ENCODE measurements at places on chromosomes 2 and 18.

- no peak for DNase-seq
Observed at GRCh38 chr2:28442328-28442727, 49.7 kb downstream of the FOSL2 start.

DNA sequence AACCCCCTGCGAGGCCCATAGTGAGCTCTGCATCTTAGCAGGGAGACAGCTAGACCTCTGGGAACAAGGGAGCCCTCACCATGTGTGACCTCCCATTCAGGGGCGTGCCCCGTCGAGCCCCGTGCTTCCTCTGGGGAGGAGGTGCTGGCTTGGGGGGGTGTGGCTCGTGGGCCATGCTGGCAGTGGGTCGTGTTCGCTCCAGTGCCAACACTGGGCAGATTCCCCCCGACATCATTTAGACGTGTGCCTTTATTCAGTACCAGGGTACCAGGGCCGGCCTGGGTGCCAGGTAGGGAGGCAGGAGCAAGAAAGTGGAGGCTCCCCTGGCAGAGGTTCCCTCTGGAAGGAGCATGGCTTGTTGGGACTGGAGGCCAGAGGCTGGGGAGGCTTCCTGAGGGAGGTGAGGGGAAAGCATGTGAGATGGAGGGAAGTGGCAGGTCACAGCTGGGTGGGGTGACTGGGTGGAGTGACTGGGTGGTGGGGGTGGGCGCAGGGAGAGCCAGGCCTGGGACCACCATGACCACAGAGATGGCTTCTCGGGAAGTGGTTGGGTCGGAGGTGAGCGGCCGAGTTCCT lies 15.2 kb downstream of the GPC1 start:
- DNase-seq = no peak

DNA sequence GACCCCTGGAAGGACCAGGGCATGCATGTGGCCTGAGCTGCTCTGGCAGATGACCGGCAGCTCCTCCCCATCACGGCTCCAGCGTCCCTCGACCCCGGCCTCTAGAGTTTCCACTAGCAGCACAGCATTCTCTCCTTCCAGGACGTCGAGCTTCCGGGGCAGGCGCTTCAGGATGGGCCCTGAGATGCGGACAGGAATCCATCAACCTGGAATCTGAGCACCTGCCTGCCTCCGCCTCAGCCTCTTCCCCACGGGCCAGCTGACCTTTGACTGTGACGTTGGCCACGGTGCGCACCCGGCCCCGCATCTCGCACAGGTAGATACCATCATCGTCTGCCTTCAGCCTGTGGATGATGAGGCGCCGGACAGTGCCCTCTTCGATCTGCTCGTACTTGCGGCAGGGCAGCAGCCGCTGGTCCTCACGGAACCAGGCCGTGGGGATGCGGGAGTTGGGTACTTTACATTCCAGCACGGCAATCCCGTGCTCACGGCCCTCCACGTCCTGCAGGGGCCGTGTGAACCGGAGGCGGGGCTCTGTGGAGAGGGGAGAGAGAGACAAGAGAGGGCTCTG lies 3.5 kb downstream of the OBSL1 start:
- no peak for DNase-seq

- no peak for DNase-seq
Observed at GRCh38 chr2:72827966-72828646, 2.3 kb upstream of the EXOC6B start.

GRCh38 chr2:70527447-70528080 lies 26.1 kb downstream of the TGFA start:
- no peak for DNase-seq

GRCh38 chr18:79566771-79567431 lies 112.7 kb upstream of the CTDP1 start:
- no peak for DNase-seq

DNA sequence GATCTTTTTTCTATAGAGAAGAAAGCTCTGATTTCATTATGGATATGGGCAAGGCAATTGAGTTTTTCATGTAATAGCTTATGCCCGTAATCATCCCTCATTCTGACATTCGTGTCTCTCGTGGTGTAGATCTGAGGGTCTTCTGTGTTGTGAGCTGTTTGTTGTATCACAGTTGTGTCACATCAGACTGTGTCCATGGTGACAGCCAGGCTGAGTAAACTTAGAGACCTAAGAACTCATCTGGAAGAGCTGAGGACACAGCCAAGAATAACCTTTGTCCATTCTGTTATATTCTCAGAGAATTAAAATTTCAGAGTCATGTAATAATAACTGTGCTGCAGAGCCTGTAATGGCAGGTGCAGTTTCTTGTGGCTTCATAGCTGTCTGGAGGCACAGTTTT lies 116.5 kb downstream of the ATP9B start:
- DNase-seq = no peak

GRCh38 chr18:63025251-63026090 lies 294.1 kb downstream of the BCL2 start:
- no peak for DNase-seq

DNA sequence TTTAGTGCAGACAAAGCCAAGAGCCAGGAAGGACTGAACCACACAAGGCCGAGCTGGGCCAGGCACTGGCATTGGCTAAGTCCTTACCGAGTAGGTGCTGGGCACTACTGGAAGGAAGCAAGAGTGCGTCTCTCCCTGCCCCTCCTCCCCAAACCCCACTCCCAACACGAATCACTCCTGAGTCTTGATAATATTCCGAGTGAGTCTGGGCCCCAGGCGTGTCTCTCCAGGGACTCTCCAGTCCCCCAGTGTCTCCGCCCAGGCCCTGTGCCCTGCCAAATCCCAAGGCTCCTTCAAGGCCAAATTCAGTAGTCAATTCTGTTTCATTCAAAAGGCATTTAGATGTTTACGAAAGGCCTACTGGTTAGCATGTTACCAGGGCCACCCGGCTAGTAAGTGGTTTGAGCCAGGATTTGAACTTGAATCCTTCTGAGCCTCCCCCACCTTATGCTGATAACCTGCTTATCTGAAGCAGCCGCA lies 82.8 kb downstream of the GLI2 start:
- no peak for DNase-seq

DNA sequence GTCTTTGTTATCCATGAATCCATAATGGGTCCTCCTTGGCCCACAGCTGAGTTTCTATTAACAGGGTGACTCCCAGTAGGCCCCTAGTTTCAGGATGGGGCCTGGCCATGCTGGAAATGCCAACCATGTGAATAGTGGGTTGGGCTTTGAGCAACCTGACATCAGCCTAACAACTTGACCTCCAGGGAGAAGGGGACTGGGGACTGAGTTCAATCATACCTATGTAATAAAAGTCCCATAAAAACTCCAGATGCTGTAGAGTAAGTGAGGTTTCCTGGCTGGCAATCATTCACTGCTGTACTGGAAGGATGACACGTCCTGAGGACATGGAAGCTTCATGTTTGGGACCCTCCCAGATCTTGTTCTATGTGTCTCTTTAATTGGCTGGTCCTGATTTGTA lies 7.9 kb downstream of the REV1 start:
- no peak for DNase-seq

GRCh38 chr2:7061921-7062320 lies 144.7 kb downstream of the RNF144A start:
- no peak for DNase-seq

GRCh38 chr18:5286525-5286924 lies 9.0 kb downstream of the ZBTB14 start:
- no peak for DNase-seq

GRCh38 chr2:89833116-89833779 lies 1141.8 kb downstream of the RPIA start:
- DNase-seq = no peak

- no peak for DNase-seq
Observed at GRCh38 chr18:74068296-74068695, 79.3 kb downstream of the FBXO15 start.

DNA sequence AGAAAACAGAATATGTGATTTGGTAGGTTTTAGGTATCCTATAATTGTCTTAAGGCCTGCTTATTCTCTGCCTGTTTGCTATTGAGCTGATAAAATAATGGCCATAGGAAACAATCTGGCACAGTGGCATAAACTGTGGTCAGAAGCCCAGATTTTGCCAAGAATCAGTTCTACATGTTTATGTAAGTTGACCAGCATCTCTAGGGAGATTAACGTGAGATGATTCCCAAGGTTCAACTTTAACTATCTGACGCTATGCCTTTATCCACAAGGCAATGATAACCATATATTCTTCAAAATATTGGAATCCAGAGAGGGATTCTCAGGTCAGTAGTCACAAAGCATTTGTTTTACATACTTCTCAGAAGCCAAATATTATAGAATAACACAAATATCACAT lies 25.6 kb downstream of the AP1S3 start:
- no peak for DNase-seq

DNA sequence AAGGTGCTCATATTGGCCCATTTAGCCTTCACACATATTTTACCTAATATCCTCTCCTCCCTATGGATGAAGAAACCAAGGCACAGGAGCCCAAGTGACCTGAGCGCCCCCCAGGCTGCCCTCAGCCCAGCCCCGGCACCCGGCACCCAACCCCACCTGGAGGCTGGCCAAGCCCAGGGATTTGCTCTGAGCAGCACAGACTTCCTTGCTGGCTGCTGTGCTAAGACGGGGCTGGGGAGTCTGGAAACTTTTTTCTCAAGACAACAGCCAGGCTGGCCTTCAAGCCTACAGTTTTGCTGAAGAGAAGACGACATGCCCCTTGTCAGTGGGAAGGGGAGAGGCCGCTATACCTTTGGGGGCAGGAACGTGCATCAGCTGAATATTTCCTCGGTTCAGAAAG lies 52.7 kb upstream of the LAMA1 start:
- DNase-seq = no peak

- no peak for DNase-seq
Observed at GRCh38 chr2:212402316-212402715, 136.3 kb downstream of the ERBB4 start.

- DNase-seq = no peak
Observed at GRCh38 chr18:11857177-11857887, 6.1 kb downstream of the CHMP1B start.

DNA sequence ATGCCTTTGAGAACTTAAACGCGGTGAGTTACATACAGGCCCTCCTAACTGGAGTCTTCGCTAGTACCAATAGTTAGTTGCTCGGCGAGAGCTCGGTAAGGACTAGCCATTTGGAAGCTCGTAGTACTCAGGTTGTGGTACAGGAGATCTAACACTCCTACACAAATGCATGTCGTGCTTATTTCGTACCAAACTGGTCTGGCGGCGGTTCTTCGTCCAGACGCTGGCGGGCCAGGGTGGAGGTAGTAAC lies 346 bp upstream of the VRK2 start:
- DNase-seq = no peak

DNA sequence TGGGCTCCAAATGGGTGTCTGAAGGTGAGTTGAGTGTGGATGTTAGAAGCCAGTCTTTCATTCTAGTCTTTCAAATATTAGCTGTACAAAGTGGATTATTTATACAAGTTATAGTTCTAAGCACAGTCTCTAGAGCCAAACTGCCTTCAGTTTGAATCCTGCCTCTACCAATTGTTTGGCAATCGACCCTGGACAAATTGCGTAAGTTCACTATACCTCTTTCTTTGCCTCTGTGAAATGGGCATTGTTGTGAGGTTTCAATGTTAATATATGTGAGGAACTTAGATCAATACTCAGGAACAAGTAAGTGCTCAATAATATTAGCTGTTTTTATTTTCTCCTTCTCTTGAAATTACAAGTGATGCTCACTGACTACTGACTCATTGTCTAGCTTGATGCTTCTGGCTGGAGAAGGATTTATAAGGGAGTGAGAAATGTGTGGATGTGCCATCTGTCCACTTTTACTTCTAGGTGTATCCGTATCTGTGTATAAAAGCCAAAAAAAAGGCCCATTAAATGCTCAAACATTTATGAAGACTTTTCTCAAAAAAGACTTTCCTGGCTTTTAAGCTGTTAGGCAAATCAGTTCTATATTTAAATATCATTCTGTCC lies 48.1 kb upstream of the RAPH1 start:
- no peak for DNase-seq

DNA sequence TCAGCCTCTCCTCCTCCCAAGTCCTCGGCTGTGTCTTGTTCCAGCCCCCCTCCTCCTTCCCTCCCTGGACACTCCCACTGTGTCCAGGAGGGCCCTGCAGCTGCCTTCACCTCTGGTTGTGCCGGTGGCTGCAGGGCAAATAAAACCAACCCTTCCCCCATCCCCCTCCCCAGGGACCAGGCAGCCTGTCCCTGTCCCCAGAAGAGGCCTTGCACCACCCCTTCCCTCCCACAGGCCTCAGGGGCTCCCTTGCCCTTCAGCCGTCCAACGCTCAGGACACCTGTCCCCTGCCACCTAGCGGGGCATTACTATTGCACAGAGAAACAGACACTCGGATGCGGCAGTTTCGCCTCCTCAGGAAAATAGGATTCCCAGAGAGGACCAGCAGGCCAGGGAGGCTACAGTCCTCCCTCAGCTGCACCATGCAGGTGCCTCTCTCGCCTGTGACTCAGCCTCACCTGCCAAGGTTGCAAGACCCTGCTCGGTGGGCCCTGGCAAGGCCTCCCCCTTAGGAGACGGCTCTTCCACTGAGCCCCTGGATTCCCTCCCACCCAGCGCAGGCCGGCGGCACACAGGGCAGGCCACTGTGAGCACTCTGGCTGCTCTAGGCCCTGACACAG lies 5.5 kb upstream of the GPC1 start:
- DNase-seq = no peak

DNA sequence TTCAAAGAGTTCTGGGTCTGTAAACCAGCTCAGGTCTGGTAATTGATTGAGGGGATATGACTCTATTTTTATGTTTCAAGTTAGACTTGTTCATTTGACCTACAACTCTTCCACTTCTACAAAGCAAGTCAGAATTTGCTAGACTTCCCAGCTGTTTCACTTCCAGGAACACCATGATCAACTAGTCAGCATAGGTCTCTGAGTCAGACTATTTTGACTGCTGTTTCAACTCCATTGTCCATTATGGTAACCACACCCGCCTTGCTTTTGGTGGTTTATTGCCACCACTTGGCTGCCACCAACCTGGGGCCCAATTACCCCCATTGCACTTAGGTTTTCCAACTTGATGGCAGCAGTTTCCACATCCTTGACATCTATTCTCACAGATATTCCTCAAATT lies 116.6 kb downstream of the LAMA3 start:
- no peak for DNase-seq

GRCh38 chr2:134244587-134244986 lies 9.3 kb upstream of the MGAT5 start:
- no peak for DNase-seq

GRCh38 chr18:79574938-79575525 lies 104.6 kb upstream of the CTDP1 start:
- DNase-seq = no peak

GRCh38 chr18:62569081-62569655 lies 46.3 kb downstream of the ZCCHC2 start:
- no peak for DNase-seq

DNA sequence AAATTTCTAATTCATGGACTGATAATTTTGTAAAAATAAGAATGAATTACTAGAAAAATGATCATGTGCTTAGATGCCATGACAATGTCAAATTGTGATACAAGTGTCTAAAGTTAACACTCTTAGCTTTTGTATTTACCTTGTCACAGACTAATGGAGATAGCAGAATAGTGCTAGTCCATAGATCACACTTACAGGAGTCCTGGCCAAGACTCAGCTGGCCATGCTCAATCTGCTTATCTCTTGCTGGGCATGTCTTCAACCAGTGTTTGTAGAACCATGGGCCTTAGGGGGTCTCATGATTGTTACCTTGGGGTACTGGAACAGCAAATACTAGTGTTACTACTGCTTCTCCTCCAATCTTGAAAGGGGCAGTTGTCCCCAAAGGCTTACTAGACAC lies 44.0 kb downstream of the TET3 start:
- no peak for DNase-seq

- no peak for DNase-seq
Observed at GRCh38 chr2:196591621-196592022, 47.9 kb upstream of the CCDC150 start.

GRCh38 chr2:11352781-11353537 lies 8.5 kb upstream of the ROCK2 start:
- no peak for DNase-seq
